ENCODE measurements at places on chromosomes 7 and 10.

DNA sequence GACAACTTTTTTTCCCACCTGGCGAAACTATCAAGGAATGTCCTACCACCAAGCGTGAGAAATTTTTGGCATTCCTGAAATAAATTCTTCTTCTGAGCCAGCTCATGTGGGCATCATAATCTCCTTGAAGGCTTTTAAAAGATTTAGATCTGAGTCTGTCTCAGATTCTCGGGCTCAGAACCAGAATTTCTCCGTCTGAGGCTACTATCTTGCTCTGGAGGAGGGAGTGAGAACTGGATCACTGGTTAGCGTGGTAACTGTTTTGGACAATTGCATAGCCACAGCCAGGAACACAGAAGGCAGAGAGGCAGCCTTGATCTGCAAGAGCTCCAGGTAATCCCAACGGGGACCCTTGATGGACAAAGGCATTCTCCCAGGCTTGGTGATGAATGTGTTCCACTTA is 1.0 kb upstream of the PLAC9 start:
- no peak for DNase-seq

- no peak for DNase-seq
Observed at GRCh38 chr10:78130966-78131710, 97.5 kb downstream of the RPS24 start.

- DNase-seq: no peak
Observed at GRCh38 chr10:63467841-63468240, 2.1 kb upstream of the JMJD1C start.

- DNase-seq: no peak
Observed at GRCh38 chr7:88224601-88225275, 4.9 kb upstream of the SRI start.

GRCh38 chr10:16193241-16193640 is 243.6 kb upstream of the PTER start:
- DNase-seq: no peak

- DNase-seq: no peak
Observed at GRCh38 chr7:47803025-47803424, 145.2 kb downstream of the PKD1L1 start.

GRCh38 chr7:151623766-151624165 is 104.1 kb upstream of the RHEB start:
- DNase-seq: no peak

GRCh38 chr7:16934722-16935340 is 53.0 kb upstream of the AGR3 start:
- no peak for DNase-seq

- no peak for DNase-seq
Observed at GRCh38 chr7:142053988-142054387, 57.5 kb upstream of the MGAM2 start.

All from CD4-positive, alpha-beta T cell treated with Interleukin-12 subunit alpha and Interleukin-12 subunit beta, for 1 hour (primary cell).